ENCODE measurements at places on chromosomes 12 and 14.

- no peak for DNase-seq
Measured at GRCh38 chr14:82854901-82855300, 1321.2 kb upstream of the SEL1L start.

- DNase-seq = no peak
Measured at GRCh38 chr14:26859483-26859882, 261.6 kb upstream of the NOVA1 start.

GRCh38 chr12:116508145-116509121, 50.7 kb upstream of the MAP1LC3B2 start:
- peak; percentile 32 for DNase-seq

GRCh38 chr12:45184147-45184963, 31.5 kb upstream of the ANO6 start:
- no peak for DNase-seq

DNA sequence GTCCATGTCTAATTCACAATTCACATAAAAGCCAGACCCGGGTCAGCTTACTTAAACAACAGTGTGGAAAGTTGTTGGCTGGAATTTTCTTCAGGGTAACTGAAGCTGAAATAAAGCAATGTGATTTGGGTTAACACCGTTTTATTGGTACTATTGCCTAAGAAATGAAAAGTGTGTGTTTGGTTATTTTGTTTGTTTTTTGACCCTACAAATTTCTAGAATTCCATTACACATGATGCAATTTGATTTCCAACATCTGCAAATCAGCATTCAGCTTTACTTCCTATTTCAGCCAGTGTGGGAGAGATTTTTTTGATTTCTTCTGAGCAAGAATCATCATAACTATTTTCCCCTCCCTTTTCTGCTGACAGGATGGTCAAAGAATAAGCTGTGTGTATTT, 45.7 kb upstream of the CLMN start:
- no peak for DNase-seq

DNA sequence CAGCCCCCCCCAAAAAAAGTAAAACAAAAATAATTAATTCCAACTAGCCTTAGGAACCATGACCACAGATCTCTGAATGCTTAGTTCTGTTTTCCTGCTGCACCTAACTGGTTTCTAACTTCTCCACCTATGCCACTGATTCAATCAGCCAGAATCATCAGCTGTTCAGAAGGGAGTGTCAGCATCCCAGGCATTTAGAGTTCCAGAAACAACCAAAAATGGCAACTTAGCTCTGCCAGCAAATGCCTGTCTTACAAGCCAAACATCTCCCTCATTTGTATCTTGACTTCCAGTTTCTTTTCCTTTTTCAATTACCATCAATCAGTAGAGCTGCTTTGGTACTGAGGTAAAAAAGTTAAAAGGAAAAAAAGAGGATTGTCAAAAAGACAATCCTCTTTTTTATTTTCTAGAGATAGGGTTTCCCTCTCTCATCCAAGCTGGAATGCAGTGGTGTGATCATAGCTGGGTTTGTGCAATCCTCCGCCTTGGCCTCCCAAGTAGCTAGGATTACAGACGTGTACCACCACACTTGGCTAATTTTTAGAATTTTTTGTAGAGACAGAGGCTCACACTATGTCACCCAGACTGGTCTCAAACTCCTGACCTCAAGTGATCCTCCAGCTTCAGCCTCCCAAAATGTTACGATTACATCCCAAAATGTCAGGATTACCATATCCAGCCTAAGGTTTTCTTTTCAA, 45.2 kb upstream of the ISM2 start:
- DNase-seq = peak; percentile 61

- DNase-seq = peak; percentile 57
Measured at GRCh38 chr12:89470741-89471509, 53.7 kb downstream of the GALNT4 start.

DNA sequence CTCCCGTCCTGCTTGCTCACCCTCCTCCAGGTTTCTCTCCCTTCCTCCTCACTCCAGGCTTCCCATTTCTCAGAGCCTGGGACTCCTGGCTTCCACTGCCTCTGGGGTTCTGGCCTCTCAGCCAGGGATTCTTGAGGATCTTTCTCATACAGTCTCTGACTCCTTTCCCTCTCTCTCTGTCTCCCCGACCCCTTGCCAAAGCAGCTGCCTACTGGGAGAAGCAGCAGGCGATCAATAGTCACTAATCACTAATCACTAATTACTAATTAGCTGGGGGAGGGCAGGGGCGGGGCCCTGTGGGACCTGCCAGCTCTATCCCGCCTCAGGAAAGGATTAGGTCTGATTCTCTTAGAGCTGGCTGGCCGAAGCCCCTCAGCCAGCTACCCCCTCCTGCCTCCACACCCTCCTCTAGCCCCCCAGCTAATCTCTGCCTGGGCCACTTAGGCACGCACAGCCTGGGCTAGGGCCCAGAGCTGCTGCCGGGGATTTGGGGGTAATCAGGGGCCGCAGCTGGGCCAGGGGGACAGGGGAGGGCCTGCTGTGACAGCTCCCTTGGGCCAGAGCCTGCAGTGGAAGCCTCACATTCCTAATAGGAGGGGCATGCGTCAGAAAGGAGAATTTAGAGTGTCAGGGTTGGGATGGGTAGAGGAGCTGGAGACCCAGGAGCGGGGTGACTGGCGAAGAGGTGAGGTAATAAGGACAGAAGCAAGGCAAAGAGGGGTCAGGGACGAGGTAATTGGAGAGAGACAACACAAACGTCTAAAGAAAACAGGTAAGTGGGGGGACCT, 2.8 kb downstream of the NXPH4 start:
- no peak for DNase-seq

- DNase-seq = no peak
Measured at GRCh38 chr14:90451961-90452360, 55.1 kb downstream of the CALM1 start.

- peak; percentile 17 for DNase-seq
Measured at GRCh38 chr12:107912421-107913004, 138.0 kb downstream of the ASCL4 start.

DNA sequence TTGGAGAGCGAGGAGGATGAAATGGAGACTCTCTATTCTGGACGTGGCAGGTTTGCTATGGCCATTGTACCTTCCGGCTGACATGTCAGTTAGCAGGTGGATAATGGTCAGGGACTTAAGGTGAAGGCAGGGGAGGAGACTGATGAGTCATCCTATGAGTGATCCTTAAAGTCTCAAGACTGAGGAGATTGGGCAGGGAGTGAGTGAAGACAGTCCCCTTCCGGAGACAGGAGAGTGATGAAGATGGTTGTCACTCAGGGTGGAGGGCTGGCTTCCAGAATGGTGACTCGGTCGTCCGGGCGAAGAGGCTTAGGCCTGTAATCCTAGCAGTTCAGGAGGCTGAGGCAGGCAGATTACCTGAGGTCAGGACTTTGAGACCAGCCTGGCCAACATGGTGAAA, 49.8 kb upstream of the CCDC63 start:
- DNase-seq = no peak

- DNase-seq = no peak
Measured at GRCh38 chr14:104323551-104324175, 185.3 kb downstream of the KIF26A start.

DNA sequence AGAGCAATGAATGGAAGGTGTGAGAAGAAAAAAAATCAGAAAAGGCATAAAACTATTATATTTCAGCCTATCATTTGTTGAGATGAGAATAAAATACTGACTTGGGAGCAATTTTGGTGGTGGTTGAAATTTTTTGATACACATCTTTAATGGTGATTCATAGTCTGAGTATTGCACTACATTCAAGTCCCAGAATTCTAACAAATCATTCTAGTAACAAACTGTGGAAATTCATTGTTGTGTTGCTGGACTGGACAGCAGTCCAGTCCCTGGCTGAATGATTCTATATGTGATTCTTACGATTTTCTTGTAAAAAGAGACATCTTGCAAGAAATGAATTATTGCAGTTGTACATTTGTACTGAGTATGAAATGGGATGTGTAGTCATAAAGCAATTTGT, 268.6 kb downstream of the TRHDE start:
- DNase-seq = peak; percentile 65

- DNase-seq = peak; percentile 73
Measured at GRCh38 chr14:69553252-69553651, 21.4 kb downstream of the CCDC177 start.

- DNase-seq = peak; percentile 27
Measured at GRCh38 chr14:45135156-45135555, 574 bp upstream of the FANCM start.

- no peak for DNase-seq
Measured at GRCh38 chr14:58238252-58239243, 6.1 kb upstream of the PSMA3 start.

- DNase-seq = no peak
Measured at GRCh38 chr14:94113490-94113889, 3.0 kb downstream of the IFI27 start.

DNA sequence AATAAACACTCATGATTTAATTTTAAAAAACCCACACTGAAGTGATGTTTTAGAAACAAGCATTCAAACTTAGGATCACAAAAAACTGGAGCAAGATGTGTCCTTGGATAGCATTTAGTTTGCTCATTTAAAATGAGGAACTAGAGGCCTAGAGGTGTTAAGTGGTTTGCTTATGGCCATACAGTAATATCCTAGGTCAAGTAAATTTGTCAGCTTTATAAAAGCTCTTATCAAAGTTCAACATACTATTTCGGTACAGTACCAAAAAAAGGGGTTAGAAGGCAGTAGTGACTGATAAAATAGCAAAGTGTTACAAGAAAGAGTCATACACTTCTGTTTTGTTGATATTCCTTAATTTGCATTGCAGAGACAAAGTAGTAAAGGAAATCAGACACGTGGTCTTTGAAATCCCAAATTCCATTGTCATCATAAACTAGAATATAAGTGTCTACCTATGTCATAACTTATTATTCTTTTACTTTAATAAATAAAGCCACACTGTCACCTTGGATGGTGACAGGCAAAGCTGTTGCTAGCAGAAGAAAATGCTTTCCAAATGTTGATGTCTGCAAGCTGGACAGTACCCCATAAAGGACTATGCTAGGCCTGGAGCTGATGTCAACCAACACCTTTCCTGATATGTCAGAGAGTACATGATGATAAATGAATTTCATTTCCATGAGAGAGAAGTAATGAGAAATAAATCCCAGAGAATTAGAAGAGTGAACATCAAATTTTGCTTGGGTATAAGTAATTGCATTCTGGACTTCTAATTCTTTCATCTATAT, 17.6 kb upstream of the SRP54 start:
- DNase-seq = no peak

- no peak for DNase-seq
Measured at GRCh38 chr12:68269779-68270178, 16.4 kb upstream of the IL22 start.

DNA sequence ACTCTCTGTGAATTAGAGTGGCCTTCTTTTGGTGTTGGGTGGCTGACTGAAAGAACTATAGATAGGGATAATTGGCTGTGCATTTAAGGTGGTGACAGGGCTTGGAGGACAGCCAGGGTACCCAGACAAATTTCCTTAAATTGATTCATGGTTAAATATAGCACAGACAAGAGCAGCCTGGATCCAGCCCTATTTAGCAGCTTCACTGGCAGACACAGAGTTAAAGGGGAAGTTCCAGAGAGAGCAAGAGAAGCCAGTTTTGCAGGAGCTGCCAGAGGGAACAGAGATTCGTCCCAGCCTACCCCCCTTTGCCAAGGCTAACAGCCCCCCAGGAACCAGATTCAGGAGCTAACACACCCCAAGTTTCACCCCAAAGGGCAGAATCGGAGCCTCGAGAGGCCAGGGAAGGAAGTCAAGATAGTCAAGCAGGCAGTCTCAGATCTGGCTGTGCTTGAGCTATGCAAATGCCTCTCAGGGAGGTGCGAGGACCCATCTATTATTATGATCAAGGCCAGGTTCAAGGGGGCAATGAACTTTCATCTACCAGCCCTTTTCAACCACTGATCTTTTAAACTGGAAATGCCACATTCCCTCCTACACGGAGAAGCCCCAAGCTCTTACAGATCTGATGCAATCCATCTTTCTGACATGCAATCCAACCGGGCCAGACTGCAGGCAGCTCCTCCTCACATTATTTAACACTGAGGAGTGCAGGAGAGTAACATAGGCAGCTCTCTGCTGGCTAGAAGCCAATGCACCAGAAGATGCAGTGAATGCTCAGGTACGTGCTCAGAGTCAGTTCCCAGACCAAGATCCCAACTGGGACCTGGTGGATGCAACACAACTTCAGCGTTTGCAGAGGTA, 58.2 kb downstream of the DHRS2 start:
- DNase-seq = peak; percentile 78

DNA sequence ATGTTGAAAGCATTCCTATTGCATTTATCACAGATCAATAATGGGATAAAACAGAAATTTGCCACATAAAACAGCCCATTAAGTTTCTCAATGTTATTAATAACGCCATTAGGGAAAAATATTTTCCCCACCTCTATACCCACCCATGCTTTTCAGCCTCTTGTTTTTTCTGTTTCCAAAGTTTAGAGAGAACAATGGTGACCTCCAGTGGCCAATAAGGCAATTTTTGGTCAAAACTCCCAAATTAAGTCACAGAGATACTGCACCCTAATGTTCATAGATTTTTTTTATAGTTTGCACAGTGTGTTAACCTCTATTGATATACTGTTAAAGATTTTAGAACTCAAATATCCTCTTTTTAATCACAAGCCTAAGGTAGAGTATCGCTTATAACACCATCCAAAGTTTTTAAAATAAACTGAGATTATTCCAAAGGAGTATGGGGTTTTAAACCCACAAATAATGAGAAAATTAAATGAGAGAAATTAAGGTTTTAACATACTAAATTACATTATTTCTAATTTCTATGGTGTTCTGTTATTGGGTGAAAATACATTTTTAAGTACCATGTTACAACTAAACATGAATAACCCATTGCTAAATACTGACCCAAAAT, 184.7 kb upstream of the DCN start:
- DNase-seq = peak; percentile 43

DNA sequence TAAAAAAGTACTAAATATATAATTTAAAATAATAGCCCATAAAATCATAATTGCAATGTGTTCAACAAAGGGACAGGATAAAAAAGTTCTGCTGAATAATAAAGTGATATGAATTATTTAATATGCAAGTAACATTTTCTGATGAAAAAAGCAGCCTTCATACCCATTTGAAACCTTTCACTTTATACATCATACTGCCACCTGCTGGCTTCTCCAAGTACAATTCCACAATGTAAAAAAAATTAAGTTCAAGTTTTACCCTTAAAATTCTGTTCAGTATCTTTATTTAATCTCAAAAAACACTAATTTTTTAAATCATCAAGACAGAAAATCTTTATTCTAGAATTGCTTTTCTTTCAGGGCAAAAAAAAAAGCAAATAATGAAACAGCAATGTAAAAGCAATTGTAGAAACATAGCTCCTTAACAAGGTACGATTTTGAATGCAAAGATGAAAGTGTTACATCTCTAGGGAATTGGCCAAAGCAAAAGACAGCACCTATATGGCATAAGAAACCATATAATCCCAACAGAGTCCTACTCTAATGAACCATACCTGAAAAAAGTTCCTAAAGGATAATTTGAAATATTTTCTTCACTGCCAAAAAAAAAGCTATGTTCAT, 15.0 kb downstream of the MDM1 start:
- peak; percentile 62 for DNase-seq

DNA sequence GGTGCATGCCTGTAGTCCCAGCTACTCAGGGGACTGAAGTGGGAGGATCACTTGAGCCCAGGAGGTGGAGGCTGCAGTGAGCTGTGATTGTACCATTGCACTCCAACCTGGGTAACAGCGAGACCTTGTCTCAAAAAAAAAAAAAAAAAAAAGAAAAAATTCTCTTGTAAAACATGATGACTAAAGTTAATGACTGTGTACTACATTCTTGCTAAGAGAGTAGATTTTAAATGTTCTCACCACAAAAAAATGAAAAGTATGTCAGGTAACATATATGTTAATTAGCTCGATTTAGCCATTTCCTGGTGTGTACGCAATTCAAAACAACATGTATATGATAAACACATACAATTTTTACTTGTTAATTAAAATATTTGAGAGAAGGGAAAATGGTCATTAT, 480.7 kb upstream of the RGS6 start:
- DNase-seq = no peak

GRCh38 chr14:35927727-35928126, 101.6 kb downstream of the BRMS1L start:
- DNase-seq = no peak

Measured in EH (cell line).